ENCODE measurements at places on chromosomes 7 and 10.

DNA sequence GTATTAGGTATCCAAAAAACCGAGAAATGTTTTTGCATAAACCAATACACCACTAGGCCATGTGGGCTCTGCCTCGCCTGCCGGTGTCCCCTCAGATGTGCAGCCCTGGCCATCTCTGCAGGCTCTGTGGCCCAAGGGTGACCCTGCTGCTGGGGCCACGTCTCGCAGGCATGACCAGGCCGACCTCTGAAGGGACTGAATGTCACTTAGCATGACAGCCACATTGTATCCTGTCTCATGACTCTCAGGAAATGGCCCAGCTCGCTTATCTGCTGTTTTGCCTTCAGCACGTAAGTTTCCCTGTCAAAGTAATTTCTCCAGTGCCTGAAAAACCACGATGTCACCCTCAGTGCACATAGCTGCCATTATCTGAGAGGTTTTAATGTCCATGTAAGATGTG lies 49.5 kb upstream of the ZNF32 start:
- no peak for DNase-seq

DNA sequence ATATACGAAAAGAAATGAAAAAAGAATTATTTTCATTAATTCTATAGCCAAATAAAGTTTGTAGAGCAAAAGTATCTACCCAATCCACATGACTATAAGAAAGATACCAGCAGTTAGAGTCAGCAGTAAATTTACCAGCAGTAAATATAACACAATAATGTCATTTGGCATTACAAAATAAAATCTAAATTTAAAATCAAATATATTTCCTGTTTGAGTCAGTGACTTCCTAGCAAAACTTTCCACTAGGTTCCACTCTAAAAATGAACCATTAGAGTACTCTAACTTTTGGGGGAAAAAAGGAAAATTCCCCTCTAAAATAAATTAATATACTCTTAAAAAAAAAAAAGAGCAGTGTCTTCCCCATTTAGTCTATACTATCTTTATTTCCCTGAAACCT lies 144.8 kb downstream of the CPEB3 start:
- DNase-seq, result no peak

- no peak for DNase-seq
Observed at GRCh38 chr7:118826246-118826645, 601.7 kb downstream of the ANKRD7 start.

GRCh38 chr10:109875828-109876821 lies 47.2 kb downstream of the XPNPEP1 start:
- DNase-seq, result no peak

DNA sequence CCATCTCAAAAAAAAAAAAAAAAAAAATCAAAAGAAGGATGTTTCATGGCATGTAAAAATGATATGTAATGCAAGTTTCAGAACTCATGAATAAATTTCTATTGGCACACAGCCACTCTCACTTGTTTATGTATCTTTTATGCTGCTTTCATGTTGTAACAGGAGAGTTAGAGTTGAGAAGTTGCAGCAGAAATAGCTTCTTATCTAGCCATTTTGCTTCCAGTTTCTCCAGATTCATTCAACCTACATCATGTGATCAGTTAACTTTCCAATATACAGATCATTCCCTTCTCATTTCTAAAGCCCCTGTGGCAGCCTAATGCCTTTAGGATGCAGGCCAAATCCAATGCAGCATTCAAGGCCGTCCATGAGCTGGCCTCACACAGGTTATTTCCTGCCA lies 30.4 kb downstream of the ZNF786 start:
- DNase-seq, result no peak

- DNase-seq, result no peak
Observed at GRCh38 chr10:11358923-11359575, 252.4 kb downstream of the USP6NL start.

DNA sequence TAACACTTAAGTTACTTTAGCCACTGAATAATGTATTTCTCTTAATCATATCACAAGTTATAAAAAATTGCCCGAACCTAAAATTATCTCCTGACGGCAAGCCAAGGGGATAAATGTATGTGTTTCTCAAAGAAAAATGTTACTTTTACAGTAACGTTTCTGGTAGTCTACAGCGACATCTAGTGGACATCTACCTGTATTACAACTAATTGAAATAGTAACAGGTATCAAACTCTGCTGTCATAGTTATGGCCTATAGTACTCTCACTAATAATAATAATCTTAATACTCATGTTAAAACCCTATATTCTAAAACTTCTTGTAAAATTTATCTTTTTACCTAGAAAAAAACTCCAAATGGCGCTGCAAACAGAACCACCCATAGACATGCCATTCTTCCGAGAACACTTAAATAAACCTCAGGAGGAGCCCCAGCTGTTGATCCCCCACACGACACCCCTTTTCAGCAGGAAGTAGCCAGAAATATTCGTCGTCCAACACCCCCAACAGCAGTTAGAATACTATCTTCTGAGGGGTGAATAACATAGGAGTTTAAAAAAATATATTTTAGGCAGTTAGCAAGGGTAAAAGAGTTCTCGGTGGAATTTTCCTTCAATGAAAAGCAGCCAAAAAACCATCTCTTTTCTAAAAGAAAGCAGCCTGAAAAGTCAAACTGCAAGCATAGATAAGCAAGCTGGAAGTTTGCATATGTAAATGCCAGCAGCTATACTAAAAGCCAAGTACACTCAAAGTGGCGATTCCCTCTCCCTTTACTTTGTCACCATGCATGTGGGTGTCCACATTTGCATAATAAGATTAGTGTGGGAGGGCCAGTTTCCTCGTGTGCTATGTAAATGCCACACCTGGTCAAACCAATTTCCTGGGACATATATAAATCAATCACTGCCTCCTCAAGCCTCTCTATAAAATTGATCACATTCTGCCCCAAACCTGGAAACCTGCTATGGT lies 40.5 kb upstream of the ZNF107 start:
- no peak for DNase-seq

DNA sequence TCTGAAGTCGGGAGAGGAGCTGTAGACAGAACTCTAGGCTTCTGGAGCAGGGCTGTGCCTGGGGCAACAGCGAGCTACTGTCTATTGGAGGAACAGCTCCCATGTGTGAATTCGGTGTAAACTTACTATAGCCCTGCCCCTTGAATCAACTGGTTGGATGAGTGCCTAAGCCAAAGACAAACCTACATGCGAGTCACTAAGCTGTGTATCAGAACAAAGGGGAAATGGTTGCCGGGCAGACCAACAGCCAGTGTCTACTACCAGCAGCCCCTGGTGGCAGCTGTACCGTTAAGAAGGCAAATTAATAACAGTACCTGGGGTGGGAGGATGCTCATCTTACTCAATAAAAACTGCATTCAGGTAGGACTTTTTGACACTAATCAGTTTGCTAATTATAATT lies 343.6 kb downstream of the ACTR3B start:
- no peak for DNase-seq

DNA sequence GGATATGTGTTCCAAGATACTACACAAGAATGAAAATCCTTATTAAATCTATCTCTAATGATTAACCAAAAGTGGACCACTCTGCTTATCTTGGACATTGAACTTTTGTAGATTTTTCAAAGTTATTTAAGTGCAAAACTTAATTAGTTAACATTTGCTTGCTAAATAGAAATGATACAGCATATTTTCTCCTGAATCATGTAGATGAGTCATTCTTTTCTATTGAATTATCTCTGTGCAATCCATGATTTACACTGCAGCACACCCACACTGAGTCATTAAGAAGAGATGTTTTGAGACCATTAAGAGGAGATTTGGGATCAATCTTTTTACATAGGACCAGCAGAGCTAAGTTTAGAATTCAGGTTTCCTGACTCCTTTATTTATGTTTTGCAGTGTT lies 6.6 kb upstream of the ABCC2 start:
- DNase-seq, result no peak

- DNase-seq, result no peak
Observed at GRCh38 chr10:32151871-32152270, 95.6 kb upstream of the KIF5B start.

GRCh38 chr10:127798111-127798510 lies 61.1 kb downstream of the FOXI2 start:
- DNase-seq, result no peak

DNA sequence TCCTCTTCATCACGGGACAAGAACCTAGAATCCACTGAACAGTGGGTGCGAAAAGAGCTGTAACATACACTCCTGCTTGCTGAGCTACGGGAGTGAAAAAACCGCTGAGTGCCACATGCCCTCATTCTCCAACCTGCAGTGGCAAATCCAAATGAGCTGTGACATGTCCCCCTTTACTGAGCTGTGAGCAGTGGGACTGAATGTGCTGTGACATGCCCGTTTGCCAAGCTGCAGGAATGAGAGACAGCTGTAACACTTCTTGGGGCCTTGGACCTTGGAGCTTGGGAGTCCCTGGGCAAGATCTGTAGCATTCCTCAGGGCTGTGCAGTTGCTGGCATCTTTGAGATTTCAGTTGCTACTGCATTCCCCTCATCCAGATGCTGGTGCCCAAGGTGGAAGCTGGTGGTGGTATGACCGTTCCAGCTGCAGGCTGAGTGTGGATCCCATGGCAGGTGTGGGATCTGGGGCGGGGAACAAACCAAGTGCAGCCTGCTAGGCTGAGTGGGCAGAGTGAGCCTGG lies 85.0 kb downstream of the TMEM106B start:
- peak; percentile 26 for DNase-seq

DNA sequence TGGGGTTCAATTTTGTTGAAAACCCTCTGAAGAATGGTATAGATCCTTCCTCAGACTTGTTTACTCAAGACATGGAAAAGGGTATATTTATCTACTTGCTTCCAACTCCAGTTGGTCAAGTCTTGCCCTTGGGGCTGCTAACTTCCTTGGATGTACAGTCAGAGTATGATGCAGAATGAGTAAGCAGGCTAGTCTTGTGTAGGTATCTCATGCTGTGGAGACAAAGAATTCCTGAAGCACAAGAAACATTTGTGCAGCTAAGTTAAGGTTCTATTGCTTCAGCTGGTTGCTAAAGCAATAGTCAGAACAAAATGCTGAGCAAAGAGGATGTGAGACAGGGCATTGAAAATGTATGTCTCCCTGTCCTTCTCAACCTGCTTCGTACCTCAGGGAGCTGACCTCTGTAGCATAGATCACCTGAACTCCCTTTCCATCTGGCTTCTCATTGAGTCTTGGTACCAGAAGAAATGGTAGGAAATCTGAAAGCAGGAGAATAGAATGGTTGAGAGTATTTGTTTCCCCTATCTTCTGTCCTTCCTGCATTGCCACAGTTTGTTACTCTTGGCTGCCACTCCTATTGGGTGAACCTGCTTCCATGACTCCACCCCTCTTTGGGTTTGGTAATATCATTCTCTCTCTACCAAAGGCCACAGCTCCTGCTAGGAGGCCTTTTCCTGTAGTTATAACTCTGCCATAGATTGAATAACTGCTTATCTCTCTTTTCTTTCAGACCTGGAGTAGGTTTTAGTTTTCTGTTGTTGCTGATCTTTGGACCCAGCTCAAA lies 346.0 kb downstream of the PHF14 start:
- DNase-seq, result no peak

- no peak for DNase-seq
Observed at GRCh38 chr10:132468216-132468615, 69.4 kb upstream of the INPP5A start.

GRCh38 chr10:35940141-35941041 lies 298.3 kb upstream of the FZD8 start:
- peak; percentile 52 for DNase-seq

DNA sequence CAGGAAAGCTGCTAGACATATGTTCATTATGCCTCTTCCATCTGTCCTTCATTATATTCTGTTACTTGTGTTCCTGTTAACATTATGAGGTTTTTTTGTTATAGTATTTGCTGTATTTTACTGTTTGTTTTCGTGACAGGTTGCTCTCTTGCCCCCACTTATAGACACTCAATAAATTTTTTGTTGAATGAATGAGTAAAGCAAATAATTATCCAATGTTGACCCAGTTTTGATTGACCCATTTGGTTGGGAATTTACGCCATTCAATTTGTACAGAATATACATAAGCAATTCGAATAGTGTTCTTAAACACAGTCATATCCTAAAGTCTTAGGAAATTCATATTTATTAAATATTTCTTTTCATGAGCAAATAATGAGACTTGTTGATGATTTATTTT lies 11.8 kb downstream of the CCSER2 start:
- no peak for DNase-seq

GRCh38 chr7:36497775-36498174 lies 108.1 kb downstream of the ANLN start:
- no peak for DNase-seq

- DNase-seq, result no peak
Observed at GRCh38 chr7:93884541-93884940, 6.0 kb downstream of the TFPI2 start.

DNA sequence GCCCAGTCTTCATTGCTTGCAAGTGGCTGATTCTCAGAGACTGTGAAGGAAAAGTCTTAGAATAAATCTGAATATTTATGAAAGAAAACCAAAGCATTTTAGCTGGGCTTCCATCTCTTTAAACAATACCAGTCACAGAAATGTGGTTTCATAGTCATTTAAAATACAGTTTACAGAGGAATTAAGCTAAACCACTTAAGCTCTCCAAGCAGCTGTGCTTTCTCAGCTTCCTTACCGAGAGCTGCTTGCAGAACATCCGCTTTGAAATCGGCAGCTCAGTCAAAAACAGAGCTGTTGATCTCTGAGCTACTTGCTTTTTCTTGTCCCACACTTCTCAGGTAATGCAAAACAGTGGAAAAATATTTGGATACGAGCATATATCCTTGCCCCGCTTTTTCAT lies 134.5 kb downstream of the DYNC1I1 start:
- no peak for DNase-seq

DNA sequence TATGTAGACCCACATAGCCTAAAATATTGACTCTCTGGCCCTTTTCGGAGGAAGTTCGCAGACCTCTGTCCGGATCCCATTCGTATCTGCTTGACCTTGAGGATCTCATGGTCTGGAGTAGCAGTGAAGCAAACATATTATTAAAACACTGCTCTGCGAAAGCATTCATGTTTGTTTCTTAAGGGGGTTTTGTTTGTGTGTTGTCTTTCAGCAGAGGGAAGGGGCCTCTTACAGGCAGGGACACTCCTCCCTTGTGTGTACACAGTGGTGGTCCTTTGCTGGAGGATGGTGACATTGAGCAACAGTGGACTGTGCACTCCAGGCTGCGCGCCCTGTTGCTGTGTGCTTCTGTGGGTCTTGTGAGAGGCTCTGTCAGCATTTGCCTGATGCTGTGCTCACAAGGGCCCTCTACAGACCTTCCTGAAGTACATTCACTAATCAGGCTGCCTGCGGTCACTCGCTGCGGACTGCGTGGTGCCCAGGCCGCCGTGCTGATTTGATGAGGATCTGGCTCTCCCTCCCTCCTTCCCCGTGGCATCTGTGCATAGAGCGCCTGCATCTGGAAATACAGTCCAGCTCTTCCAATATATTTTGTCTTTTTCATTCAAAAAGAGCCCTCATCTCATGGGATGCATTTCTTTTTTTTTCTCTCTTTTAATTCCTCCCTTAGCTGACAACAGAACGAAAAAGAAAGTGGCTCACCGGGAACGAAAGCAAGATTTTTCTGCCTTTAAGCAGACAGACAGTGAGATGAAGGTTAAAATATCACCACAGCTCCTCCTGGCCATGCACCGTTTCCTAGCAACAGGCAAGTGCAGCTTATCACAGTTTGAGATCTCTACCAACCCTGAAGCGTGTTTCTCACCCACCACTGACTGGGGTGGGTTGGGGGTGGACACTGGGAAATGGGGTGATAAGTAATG lies 135.8 kb downstream of the CNNM2 start:
- DNase-seq, result peak; percentile 47

- peak; percentile 42 for DNase-seq
Observed at GRCh38 chr7:139753081-139753692, 24.6 kb downstream of the HIPK2 start.

All from retina (tissue), 1 donor.